ENCODE measurements at places on chromosomes 5 and 9.

DNA sequence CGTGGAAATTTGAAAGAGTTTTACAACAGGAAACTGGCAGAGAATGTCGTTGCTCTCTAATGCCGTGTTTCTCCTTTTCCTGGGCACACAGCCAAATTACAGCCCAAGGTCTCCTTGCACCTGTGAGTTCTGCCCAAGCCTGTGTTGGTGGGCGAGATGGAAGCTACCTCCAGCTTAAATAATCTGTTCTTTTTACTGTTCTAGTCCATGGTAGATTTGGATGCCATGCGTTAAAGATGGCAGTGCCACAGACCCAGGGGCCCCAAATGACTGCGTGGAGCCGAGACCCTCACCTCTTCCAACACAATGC, 92.6 kb upstream of the IRX4 start:
- no peak for DNase-seq

DNA sequence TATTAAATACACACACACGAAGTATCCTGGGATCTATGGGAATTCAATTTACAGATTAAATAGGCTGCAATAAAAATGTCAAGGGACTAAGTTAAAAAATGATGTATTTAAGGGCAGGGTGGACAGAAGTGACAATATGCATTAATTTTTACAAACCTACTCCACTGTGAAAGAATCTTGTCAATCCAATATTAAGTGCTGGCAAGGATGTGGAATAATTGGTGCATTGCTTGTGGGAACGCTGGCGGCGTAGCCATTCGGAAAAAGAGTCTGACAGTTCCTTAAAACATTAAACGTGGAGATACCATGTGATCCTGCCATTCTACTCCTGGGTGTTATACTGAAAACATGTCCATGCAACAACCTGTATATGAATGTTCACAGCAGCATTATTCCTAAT, 4.2 kb downstream of the CDC14B start:
- no peak for DNase-seq

- no peak for DNase-seq
These were observed 189.8 kb downstream of the SPOCK1 start for GRCh38 chr5:137309290-137309689.

DNA sequence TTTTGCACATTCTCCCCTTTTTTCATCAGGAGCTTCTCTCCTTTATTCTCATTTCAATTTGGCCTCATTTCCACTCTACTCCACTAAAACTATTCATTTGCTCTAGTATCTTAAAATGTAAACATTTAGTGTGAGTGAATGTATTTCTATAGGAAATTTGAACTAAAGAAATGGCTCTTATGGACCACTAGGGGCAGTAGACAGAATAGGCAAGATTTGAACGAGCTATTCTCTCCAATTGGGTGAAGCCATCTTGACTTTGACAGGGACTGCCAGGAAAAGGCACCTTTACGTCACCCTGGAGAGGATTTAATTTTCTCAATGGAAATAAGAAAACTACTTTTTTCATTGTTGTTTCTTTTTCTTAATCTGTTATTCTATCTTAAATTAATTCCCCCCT, 666.3 kb downstream of the DNAH5 start:
- no peak for DNase-seq

- DNase-seq: no peak
These were observed 69.7 kb upstream of the PPP3R2 start for GRCh38 chr9:101664453-101664852.

DNA sequence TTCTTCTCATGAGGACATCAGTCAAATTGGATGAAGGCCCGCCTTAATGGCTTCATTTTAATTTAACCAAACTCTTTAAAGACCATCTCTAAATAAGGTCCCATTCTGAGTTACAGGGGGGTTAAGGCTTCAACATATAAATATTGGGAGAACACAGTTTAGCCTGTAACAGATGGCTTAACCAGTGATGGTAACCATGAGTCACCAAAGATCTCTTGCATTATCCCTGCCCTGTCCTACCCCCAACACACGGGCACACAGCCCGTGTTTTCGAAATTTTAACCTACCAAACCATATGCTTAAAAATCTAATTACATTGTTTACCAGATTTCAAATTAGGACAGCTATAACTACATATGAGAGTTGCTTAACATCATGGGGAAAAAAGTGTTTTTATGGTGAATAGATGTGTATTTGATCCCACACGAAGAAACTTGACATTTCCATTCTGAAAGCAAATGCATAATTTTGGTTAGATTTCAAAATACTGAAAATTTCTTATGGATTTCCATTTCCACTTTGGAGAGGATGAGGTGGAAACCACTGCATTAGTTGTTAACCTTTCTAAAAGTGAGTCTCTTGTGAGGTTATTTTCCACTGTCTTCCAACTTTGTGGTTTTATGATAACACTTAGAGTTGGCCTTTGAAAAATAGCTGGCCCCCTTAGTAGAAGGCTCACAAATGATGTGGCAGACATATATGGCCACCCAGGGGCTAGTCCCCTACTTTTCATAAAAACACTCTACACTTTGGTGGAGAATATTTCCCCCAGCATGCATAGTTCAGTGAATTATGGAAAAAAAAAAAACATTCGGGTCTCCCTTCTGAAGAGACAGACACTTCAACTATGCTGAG, 849.3 kb downstream of the TLE1 start:
- DNase-seq: no peak

GRCh38 chr5:79237740-79238560, 2.0 kb downstream of the JMY start:
- no peak for DNase-seq

DNA sequence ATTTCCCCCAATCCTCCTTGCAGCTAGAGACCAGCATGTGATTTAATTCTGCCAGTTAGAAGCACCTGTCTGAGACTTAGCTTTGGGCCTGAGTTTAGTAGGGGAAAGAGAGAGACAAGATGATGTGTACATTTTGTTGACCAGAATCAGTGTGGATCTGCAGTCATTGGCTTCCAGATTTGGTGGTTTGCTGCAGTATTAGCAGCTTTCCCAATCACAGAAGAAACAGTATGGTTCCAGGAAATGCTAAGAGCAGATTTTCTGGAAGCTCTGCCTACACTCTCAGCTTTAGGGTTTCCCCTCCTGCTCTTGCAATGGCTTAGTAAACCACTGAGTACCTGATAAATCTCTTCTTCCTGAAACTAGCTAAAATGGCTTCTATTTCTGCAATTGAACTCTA, 48.8 kb upstream of the FREM1 start:
- no peak for DNase-seq

DNA sequence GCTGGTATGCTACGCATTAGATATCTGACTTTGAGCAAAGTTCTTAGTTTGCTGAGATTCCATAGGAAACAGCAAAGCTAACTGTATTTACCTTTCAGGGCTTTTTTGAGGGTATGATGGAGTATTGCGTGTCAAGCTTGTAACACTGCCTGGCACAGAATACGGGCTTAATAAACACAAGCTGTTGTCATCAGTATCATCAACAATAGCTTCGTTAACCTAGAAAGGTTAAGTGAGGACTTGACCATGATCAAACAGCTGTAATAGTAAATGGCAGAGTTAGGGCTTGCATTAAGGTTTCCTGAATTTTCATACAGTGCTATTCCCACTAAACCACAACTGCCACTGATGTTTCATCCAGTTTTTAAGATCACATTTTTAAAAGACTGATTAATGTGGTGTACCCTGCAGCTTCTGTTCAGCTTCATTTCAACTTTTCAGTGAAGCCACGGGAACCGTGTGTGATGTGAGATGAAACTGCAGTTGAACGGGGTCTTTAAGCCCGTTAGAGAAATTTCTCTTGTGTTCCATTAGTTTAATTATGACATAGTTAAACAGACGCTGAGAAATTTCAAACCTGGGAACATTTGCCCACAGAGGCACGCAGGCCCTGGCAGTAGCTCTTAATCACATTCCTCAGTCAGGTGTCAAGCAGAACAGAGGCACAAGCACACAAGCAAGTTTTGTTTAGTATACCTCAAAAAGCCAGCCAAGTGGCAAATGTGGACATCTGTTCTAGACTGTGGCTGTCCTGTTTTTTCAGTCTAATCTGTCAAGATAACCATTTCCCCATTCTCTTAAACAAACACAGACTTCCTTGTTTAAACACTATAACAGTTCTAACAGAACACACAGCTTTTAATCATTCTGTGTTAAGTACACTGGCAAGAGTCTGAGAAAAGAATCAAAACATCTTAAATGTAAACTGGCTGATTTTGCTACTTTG, 147.1 kb downstream of the ZNF608 start:
- no peak for DNase-seq

DNA sequence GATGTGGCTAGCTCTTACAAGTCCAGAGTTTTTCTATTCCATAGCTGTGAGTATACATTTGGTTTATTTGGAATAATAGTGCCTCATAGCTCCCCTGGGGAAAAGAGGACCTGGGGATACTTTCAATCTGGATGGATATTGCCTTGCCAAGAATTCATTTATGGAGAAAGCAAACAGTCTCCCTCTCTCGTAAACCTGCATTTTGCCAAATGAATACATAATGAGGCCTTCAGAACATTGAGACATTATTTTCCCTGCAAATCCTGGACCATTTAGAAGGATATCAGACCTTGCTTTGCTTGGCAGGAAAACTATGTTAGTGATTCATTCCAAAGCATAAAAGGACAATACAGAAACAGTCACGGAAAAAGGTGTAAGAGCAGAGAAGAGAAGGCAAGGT, 569.6 kb upstream of the BRINP1 start:
- no peak for DNase-seq

DNA sequence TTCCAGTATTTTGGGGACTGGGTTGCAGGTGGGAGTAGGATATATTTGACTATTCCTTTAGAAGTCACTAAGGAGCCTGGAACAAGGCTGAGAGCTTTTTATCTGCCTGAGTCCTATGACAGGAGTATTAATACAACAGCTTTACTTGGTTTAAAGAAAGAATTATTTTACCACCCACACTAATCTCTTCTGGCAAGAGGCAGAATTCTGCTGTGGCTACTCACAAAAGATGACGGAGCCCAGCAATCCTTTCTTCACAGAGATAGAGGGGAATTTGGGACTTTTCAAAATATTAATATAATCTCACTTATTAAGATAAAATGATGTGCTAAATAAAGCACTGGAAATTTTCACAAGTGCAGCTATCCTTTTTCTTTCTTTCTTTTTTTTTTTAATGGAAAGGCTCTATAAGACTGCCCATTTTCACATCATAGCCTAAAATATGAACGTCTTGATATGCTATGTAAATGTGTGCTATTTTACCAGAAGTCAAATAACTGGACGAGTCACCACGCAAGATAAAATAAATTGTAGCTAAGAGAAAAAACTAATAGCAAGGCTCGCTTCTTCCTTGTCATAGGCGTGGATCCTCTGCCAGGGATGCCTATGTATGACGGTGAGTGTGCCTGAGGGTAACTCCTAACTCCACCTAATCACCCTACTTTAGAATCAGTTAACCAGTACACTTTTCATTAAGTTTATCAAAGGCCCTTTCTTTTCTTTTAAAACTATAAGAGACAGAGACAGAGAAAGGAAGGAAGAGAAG, 76.3 kb downstream of the ZNF608 start:
- DNase-seq: no peak

GRCh38 chr9:90640361-90640760, 2.3 kb downstream of the DIRAS2 start:
- no peak for DNase-seq

DNA sequence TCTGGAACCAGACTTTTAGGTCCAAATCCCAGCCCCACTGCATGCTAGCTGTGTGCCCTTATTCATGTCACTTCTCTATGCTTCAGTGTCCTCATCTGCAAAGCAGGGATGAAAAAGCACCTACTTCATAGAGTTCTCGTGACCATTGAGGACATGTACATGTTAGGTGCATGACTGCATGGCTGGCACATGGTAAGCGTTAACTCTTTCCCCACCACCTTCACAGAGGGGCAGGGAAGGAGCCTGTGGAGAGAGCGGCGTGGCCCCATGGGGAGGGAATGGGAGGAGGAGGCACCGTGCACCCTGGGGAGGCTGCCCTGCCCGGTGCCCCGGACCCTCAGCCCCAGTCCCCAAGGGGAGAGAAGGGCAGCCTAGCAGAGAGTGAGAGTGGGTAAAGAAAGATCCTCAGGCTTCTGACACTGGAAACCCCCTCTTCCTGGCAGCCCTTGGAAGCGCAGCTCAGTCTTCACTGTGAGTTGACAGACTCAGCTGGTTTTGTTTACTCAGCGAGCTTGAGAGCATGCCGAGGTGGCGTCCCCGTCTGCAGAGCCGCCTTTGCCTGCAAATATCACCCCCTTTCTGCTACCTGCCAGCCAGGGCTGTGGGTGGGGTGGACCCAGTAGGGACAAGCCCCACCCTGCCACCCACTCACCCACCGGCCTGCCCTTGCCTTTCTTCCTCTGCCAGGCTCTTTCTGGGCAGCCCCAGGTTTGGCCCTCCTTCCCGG, 10.6 kb upstream of the ANGPTL2 start:
- no peak for DNase-seq

- no peak for DNase-seq
These were observed 57.0 kb downstream of the DUSP1 start for GRCh38 chr5:172713809-172714490.

- DNase-seq: no peak
These were observed 142.7 kb downstream of the MLLT3 start for GRCh38 chr9:20479419-20480155.

DNA sequence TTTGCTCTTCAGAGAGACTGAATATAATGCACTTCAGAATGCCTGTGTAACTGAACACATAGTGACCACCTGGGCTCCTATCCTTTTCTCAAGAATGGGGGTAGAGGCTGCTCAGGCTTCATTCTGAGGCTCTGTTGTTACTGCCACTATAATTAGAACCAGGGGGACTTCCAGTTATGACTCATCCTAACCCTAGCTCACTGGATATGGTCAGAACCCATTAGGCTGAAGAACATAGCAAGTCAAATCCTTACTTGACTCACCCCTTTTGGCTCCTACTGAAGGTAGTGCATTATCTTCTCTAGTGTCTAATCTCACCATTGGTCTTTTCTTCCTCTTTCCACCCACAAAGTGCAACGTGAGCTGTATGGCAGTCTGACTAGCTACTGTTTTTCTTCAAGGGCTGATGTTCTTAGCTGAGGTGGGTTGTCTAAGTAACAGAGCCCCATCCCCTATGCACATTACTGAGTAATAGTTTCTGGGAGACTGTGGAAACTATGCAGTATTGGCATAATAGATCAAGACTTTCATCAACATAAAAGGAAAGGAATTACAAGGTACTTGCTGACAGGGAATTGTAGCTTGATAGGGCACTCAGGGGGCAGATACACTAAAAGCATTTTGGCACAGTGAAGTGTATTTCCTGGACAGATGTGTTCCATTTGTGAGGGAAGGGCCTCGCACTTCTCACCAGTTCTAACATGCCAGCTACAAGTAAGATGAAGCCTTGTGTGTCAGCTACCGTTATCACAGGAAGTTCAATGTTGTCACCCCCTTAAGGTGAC, 431.0 kb upstream of the MEF2C start:
- no peak for DNase-seq

- no peak for DNase-seq
These were observed 9.2 kb upstream of the EGFL7 start for GRCh38 chr9:136653323-136654079.

DNA sequence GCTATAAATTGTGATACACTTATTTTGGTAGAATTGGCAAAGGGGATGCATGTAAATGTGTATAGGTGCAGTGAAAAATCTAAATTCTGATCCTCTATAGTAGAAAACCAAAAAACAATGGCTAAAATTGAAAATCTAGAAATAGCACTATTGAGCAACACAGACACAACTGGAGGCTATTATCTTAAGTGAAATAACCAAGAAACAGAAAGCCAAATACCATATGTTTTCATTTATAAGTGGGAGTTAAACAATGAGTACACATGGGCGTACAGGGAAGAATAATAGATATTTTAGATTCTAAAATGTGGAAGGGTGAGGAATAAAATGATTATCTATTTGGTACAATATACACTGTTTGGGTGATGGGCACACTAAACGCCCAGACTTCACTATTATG, 183.2 kb upstream of the TUSC1 start:
- DNase-seq: no peak
